ENCODE measurements at places on chromosomes 13 and 19.

DNA sequence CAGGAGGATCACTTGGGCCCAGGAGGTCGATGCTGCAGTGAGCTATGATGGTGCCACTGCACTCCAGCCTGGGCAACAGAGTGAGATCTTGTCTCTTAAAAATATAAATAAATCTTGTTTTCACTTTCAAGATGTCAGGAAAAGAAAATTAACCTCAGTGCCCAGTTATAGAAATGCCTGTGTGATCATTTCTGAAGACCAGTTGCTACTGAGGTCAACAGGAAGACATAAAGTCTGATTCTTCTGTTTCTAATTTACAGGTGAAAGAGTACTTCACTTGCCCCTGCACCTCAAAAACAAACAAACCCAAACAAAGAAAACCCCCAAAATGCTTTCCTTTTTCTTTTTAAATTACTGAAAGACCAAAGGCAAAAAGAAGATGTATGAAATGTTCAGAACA lies 174.3 kb upstream of the NBEA start:
- no peak for DNase-seq

GRCh38 chr13:68940049-68940448 lies 1167.6 kb upstream of the ATXN8OS start:
- DNase-seq, result no peak

DNA sequence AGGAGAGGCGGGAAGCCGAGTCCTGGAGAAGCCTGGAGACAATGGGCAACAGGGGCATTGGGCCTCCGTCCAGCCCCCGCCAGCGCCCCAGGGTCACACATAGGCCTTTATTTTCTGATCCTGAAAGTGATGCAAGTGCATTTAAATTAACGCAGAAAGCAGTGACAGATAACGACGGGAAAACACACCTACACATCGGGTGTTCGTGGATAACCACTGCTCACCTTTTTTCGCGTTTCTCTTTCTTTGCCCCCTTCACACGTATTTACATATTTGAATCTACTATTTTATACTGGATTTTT lies 30.4 kb upstream of the GRTP1 start:
- no peak for DNase-seq

DNA sequence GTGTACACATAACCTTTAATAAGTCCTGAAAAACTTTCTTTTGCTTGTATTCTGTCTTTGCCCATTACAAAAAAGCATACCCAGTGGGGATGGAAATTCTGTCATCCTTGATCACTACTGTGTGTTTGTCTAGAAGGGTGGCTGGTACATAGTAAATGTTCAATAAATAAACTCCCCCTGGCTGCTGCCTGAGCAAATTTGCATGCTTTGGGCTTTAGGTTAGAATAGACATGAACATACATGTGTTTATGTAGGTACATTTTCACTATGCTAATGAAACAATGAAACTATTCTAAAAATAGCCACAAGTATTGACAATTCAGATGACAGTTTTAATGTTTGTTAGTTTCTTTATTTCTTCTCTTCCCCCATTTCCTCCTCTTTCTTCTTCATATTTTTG lies 36.1 kb downstream of the TNFSF13B start:
- no peak for DNase-seq

GRCh38 chr13:51588406-51588949 lies 4.2 kb downstream of the WDFY2 start:
- DNase-seq, result no peak

DNA sequence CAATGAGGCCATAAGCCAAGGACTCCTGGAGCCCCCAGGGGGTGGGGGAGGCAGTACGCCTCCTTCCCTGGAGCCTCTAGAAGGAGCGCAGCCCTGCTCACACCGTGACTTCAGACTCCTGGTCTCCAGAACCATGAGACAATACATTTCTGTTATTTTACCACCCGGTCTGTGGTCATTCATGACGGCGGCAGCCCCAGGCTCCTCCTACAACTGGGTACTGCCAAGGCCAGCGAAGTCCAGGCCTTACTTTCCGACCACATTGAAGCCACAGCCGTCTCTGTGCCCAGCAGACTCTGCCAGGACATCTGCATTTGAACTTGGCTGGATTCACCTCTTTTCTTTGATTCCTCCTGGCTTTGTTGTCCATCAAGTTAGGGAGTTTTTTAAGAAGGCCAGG lies 10.5 kb downstream of the GNG7 start:
- DNase-seq, result no peak

DNA sequence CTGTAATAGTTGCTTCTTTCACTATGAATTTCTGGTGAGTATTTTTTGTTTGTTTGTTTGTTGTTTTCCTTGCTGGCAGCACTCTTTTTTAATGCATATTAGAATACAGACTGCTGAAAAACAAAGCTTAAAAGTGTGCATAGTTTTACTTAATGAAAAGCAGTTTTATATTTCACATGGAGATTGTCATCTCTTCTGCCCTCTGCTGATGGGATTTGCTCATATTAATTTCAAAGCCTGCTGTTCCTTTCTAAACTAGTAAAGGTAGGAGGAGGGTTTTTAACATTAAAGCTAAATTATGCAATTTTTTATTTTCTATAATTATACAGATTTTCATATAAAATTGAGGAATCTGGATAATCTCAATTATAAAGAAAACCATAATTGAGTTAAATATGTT lies 692.6 kb upstream of the SLITRK1 start:
- DNase-seq, result no peak

- no peak for DNase-seq
Observed at GRCh38 chr19:45040059-45040771, 1.4 kb downstream of the CLASRP start.

- DNase-seq, result no peak
Observed at GRCh38 chr13:42258747-42259146, 13.2 kb upstream of the AKAP11 start.

GRCh38 chr19:2478756-2479555 lies 3.0 kb downstream of the GADD45B start:
- peak; percentile 45 for DNase-seq

DNA sequence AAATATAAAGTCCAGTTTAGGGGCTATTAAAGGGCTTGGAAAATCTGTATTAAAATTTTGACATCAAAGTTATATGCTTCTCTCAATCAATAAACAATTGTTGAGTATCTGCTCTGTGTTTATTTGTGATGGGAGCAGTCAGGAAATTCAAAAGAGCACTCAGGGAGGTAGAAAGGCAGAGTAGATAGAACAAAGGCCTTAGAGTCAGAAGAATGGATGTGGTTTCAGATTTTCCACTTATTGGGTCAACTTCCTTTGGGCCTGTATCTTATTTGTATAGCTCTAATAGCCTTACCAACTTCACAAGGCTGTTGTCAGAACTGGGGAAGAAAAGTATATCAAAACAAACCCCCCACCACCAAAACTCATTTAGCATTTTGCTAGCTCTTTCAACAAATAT lies 302.6 kb downstream of the SPRY2 start:
- DNase-seq, result no peak

- no peak for DNase-seq
Observed at GRCh38 chr19:39740395-39740794, 2.6 kb upstream of the CLC start.

DNA sequence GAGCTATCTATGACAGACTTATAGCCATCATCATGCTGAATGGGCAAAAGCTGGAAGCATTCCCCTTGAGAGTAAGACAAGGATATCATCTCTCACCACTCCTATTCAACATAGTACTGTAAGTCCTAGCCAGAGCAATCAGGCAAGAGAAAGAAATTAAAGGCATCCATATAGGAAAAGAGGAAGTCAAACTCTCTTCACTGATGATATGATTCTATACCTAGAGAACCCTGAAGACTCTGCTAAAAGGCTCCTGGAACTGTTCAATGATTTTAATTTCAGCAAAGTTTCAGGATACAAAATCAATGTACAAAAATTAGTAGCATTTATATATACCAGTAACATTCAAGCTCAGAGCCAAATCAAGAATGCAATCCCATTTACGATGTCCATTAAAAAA lies 21.7 kb upstream of the C1QTNF9B start:
- DNase-seq, result no peak
